PC-3 (cell line): ENCODE measurements at places on chromosomes 16 and 17. TPM values are rescaled to one million over a fixed set of nuclear protein-coding genes. Genes with fewer than 3 reads are reported as not detected.

The NLGN2 gene
- 7.4 and 12.7 TPM in 2 replicates for total RNA-seq

The TNK1 gene
- 10.8 and 13.5 TPM in 2 replicates for total RNA-seq

The CRISPLD2 gene
- 2.8 and 3.2 TPM in 2 replicates for total RNA-seq

The RAMP2 gene
- not detected in 2 replicates for total RNA-seq

The STAT5B gene
- not detected in 2 replicates for total RNA-seq

The TBC1D3E gene
- not detected in 2 replicates for total RNA-seq

The MT1M gene
- 1.3 and 1.5 TPM in 2 replicates for total RNA-seq

The CMTM4 gene
- 16.9 and 17.0 TPM in 2 replicates for total RNA-seq

The SGCA gene
- total RNA-seq: not detected in 2 replicates

The SSH2 gene
- total RNA-seq: 8.5 and 11.8 TPM in 2 replicates

The HAP1 gene
- 1.2 and 1.4 TPM in 2 replicates for total RNA-seq

The MEIOB gene
- total RNA-seq: not detected in 2 replicates

The RAPGEFL1 gene
- total RNA-seq: 1.3 and 1.5 TPM in 2 replicates

The MYOCD gene
- not detected in 2 replicates for total RNA-seq

The IL34 gene
- not detected in 2 replicates for total RNA-seq

The CFDP1 gene
- total RNA-seq: 27.3 and 32.1 TPM in 2 replicates

The PRAC2 gene
- 44.1 and 51.4 TPM in 2 replicates for total RNA-seq

The CD300E gene
- total RNA-seq: not detected in 2 replicates

The KRTAP17-1 gene
- total RNA-seq: not detected in 2 replicates

The CD2BP2 gene
- total RNA-seq: 30.0 and 43.3 TPM in 2 replicates

The CLEC18B gene
- total RNA-seq: 0.29 and 0.87 TPM in 2 replicates

The TCAP gene
- total RNA-seq: 0.12 and 0.51 TPM in 2 replicates

The TBC1D3G gene
- total RNA-seq: not detected in 2 replicates

The FAM171A2 gene
- total RNA-seq: 16.3 and 22.6 TPM in 2 replicates

The PPL gene
- total RNA-seq: 18.8 and 22.8 TPM in 2 replicates

The PIK3R6 gene
- total RNA-seq: not detected in 2 replicates

The E4F1 gene
- total RNA-seq: 49.0 and 57.7 TPM in 2 replicates

The PYDC1 gene
- not detected in 2 replicates for total RNA-seq

The OTOP3 gene
- total RNA-seq: not detected in 2 replicates

The ALDOC gene
- 42.6 and 72.9 TPM in 2 replicates for total RNA-seq

The QPRT gene
- 0.22 and 1.3 TPM in 2 replicates for total RNA-seq

The HSD11B2 gene
- total RNA-seq: 2.4 and 8.3 TPM in 2 replicates

The ABCA10 gene
- total RNA-seq: 0.12 and 0.47 TPM in 2 replicates

The CLDN7 gene
- 147 and 180 TPM in 2 replicates for total RNA-seq

The CD300LB gene
- not detected in 2 replicates for total RNA-seq

The SSTR5 gene
- 0.51 and 1.0 TPM in 2 replicates for total RNA-seq

The CAPNS2 gene
- total RNA-seq: 0.26 TPM in 1 of 2 replicates, not detected in the other

The HELZ gene
- total RNA-seq: 22.6 and 31.3 TPM in 2 replicates

The RBFOX1 gene
- not detected in 2 replicates for total RNA-seq

The SRCIN1 gene
- 1.8 and 2.6 TPM in 2 replicates for total RNA-seq

The ALKBH5 gene
- total RNA-seq: 207 and 227 TPM in 2 replicates

The PDK2 gene
- total RNA-seq: 31.9 and 37.6 TPM in 2 replicates

The GCGR gene
- 0.11 TPM in 1 of 2 replicates, not detected in the other for total RNA-seq

The CCL8 gene
- total RNA-seq: not detected in 2 replicates

The HSD17B2 gene
- 3.1 and 5.2 TPM in 2 replicates for total RNA-seq
